ENCODE measurements at places on chromosomes 13 and 19.
A peak's percentile ranks its signal among the peaks of the same experiment; 100 is the strongest.

DNA sequence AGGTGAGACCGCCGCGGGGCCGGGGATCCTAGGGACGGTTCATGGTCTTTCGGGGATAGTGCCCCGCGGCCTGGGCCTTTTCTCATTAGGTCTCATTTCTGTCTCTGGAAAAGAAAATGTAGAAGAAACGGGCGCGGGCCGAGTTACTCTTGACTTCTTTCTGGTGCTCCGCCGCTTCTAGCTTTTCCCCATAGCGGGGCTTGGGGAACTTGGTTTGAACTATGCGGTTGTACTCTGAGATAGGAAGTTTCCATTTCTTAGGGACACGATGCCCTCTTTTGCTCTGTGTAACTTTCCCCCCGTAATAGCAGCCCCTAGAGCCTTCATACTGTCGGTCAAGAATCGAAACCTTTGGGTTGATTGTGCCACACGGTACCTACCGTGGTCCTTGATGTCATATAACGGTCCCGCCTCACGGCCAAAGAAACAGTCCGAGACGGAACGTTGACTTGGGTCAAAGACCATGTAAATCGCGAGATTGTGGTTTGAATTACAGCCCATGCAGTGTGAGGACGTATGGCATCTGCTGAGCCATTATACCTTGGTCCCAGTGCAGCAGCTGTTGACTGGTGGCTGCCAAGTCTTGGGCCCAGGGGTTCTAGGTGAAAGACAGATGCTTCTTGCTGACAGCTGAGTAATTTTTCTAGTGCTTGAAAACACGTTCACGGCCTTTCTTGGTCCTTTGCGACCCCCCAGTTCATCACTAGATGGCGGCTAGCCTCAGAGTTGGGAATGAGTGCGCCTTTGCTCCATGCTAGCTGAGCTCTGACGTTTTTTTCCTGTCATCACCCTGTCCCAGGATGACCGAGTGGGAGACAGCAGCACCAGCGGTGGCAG, 487 bp downstream of the RPS5 start:
- DNase-seq, result no peak

DNA sequence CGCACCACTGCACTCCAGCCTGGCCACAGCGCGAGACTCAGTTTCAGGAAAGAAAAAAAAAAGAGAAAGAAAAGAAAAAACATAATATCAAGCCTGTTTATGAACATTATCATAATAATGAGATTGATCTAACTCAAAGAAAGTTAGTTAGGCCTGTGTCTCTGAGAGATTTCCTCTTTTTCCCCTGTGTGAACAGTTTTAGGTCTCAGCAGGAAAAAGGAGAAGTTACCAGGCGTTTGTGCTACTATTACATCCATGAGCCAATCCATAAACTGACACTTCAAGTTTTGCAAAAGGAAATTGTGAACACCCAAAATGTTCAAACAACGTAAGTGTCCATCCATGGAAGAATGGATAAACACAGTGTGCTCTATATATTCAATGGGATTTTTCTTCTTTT, 3.8 kb downstream of the TARM1 start:
- DNase-seq, result no peak

DNA sequence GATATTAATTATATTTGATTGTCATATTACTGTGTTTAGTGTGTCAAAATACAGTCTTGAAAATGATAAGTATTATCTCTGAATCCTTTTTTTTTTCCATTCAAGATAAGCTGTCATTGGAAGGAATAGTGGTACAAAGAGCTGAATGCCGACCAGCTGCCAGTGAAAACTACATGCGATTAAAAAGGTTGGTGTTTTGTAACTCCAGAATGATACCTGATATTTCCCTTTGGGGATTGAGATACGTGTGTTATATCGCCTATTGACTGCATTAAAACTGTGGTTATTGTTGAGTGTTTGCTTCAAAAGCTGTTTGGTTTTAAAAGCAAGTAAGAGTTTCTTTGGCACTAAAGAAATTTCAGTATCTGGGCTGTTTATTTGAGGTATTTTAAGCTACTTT, 6.5 kb upstream of the KCTD4 start:
- no peak for DNase-seq

- no peak for DNase-seq
Observed at GRCh38 chr13:43289470-43290255, 266.3 kb downstream of the DNAJC15 start.

GRCh38 chr13:100178309-100178708, 89.4 kb downstream of the PCCA start:
- no peak for DNase-seq

DNA sequence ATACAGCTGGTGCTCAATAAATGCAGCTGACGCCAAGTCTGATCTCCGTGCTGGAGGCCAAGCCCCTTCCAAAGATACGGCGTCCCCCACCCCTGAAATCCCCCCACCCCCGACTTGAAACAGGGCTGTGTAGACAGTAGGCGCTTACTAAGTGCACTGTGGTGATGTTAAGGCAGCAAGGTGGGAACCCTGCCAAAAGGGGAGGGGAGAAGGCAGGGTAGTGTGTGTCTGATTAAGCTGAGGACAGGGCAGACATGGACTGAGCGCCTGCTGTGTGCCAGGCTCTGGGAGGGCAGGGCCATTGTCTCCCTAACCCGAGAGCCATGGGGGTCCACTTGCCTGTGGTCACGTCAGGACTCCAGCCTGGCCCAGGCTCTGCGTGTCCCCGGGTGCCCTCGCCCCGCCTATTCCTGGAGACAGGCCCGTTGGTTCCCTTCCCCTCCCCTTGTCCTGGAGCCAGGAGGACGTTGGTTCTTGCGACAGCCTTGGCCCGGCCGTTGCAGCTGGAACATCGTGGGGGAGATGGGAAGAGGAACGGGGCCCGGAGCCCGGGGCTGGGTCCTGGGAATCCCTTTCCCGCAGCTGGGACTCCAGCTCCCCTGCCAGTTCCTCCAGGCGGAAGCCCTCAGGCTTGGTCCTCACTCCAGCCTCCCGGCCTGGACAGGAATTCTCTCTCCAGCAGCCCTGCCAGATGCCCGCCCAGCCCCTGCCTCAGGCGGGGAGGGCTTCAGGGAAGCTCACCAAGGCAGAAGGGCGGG, 1.7 kb upstream of the ELANE start:
- DNase-seq, result peak; percentile 85

GRCh38 chr19:50710612-50711011, 9.0 kb downstream of the SHANK1 start:
- no peak for DNase-seq

DNA sequence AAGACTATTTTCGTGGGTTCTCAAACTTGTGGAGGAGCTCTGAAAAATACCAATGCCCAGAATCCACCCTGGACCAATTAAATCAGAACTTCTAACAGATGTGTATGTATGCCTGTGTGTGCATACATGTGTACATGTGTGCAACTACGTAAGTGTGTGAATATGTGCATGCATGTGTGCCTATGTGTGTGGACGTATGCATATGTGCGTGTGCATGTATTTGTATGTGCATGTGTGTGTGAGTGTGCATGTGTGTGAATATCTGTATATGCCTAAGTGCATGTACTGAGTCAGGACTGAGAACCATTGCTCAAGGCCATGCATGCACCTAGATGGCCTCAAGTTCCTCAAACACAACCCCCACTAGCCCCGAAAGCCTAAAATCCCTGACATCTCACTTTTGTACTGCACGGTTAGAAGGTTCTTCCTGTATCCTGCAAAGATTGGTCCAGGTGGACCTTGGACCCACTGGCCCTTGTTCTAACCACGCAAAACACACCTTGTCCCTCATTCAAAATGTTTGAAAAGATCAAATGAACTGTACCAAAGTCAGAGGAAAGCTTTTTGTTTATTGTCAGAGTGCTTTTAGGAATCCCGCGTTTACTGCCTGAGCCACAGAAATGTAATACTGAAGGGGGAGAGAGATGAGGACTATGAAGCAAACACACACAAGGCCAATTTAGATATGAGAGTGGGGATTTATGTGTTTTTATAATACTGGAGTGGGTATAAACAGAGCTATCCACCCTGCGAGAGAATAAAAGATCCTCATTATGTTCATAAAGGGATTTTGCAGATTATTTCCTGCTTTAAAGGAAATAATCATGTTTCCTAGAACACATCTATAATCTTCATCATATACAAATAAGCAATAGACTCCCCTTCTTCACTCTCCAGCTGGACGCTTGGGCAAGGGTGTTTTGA, 39.1 kb downstream of the LATS2 start:
- no peak for DNase-seq

DNA sequence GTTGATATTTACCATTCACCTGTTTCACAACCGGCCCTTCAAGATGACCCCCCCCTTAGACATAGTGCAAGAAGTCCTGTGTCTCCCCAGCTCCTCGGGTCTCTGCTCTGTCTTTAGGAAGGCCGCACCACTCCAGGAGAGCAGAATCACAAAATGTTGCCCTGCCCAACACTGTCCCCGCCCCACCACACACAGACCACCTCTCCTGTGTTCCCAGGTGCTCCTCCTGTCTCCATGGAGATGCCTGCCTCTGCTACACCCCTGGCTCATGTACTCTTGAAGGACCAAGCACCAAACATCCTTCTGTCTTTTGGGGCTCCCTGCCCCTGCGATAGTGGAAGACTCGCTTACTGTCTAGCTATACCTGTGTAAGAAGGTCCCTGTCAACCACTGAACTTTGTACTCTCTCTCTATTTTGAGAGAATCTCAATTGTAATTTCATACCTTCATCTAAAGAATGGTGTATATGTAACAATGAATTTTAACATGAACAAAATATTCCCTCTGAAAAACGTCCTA, 9.6 kb upstream of the TNFRSF19 start:
- DNase-seq, result no peak

DNA sequence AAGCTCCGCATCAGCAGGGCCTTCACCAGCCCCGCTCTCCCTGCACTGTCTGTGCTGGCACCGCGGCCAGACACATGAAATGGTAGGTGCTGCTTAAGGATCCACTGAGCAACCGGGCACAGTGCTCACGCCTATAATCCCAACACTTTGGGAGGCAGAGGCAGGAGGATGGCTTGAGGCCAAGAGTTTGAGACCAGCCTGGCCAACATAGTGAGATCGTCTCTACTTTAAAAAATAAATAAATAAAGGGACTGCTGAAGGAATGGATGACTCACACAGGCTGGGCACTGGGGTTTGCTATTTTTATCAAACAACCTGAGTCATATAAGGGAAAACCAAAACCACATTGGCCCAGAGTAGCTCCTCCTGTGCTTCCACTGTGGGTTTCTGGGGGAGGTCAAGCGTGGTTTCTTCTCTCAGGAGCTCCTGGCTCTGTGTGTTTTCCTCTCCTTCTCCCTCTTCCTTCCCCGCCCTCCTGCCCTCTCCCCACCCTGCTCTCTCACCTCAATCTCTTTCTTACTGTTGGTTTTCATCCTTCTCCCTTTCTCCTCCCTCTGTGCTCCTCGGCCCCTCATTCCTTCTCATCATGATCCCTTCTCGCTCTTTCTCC, 21.3 kb downstream of the VRK3 start:
- DNase-seq, result peak; percentile 94

- no peak for DNase-seq
Observed at GRCh38 chr19:12224676-12225075, 61.8 kb downstream of the ZNF136 start.

DNA sequence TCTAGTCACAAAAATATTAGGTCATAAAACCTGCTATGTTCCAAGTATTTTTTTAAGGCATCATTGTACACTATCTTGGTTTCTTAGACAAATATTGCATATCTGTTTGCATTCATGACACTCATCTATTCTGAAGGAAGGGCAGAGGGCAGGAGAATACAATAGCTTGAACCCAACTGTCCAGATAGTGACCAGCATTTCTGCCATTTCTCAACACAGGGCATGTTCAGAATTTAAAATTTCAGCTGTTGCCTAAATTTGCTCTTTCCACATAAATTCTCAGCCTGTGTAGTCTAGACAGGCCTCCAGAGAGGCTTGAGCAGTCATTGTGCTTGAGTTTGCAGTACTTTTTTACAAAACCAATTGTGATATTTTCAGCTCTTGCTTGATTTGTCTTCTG, 119.5 kb downstream of the ZAR1L start:
- DNase-seq, result no peak

GRCh38 chr19:50368649-50369570, 3.5 kb upstream of the NAPSA start:
- DNase-seq, result peak; percentile 78

DNA sequence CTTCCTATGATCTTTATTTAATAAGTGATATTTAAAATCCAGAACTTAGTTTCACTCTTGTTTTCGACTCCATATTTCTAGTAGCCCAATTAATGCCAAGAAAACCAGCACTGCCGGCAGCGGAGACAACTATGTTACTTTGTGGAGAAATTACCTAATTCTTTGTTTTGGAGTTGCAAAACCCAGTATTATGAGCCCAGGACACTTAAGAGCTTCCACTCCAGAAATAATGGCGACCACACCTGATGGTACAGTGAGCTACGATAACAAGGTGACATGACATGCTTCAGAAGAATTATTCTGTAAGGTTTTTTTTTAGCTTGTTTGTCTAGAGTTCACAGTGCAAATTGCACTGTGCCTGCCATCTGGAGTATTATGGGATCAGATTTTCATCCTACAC, 136.4 kb downstream of the ZAR1L start:
- no peak for DNase-seq

- peak; percentile 56 for DNase-seq
Observed at GRCh38 chr19:9914315-9915207, 21.8 kb downstream of the OLFM2 start.

DNA sequence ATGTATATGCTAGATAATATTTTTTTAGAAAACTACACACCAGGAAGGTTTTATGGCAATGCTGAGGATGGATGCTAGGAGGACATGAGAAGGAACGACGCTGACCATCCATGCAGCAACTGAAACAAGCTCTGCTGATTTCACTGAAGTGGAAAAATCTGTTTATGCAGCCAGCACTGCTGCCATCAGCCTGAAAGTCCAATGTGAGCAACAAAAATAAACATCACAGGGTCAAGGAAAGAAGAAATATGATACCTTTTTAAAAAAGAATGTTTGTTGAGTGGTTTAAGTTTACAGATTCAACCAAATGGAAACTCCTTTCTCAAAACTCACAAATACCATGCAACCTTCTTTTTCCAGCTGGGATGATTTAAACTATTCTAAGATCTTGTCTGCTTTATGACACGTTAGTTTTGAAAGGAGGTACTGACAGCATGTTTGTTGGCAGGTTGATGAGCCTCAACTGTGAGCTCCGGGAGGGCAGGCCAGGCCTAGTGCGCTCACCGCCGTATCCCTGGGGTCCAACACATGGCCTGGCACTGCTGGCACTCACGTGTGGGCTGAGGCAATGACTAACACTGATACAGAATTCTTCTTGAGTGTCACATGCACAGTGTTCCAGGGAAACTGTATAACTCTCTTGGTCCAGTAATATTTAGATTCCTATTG, 46.8 kb downstream of the LATS2 start:
- DNase-seq, result peak; percentile 77

DNA sequence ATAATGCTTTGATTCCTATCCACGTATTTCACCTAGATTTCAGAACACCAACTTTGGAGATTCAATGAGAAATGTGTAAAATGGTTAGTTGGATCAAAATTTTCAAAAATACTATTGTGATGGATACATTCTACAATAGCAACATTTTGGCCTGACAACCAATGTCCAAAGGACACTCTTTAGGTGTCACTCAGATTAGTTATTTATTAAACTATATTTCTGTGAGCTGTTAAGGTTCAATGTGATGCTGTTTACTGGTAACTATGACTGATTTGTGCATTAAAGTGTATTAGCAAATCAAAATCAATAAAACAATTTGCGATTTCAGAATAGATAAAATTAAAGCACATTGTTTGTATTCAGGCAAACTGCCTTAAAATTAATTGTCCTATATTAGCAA, 149.8 kb downstream of the PCDH9 start:
- no peak for DNase-seq

GRCh38 chr19:55809381-55810058, 22.3 kb downstream of the NLRP11 start:
- no peak for DNase-seq

- DNase-seq, result no peak
Observed at GRCh38 chr13:75927183-75927669, 291.1 kb downstream of the LMO7 start.

- no peak for DNase-seq
Observed at GRCh38 chr13:19519049-19519448, 42.3 kb downstream of the TPTE2 start.

Measured in stromal cell of bone marrow (primary cell).